ENCODE measurements at places on chromosomes 7 and 10.
A peak's percentile ranks its signal among the peaks of the same experiment; 100 is the strongest.

- DNase-seq, result peak; percentile 68
Observed at GRCh38 chr10:102831322-102832071, 5.7 kb downstream of the CYP17A1 start.

DNA sequence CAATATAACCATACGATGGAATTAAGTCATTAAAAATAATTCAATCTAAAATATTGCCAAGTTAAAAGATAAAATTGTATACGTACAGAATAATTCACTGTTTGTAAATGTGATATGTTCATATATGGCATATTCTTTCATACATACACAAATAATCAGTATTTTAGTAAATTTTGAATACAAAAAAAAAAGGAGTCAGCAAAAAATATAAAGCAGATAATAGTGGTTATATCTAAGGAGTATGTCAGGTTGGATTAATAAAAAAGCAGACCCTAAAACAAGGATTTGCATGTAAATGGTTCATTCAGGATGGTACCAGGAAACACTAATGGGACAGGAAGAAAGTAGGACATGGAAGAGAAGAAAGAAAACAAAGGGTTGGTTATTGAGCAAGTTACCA lies 59.5 kb downstream of the XPNPEP1 start:
- DNase-seq, result no peak

DNA sequence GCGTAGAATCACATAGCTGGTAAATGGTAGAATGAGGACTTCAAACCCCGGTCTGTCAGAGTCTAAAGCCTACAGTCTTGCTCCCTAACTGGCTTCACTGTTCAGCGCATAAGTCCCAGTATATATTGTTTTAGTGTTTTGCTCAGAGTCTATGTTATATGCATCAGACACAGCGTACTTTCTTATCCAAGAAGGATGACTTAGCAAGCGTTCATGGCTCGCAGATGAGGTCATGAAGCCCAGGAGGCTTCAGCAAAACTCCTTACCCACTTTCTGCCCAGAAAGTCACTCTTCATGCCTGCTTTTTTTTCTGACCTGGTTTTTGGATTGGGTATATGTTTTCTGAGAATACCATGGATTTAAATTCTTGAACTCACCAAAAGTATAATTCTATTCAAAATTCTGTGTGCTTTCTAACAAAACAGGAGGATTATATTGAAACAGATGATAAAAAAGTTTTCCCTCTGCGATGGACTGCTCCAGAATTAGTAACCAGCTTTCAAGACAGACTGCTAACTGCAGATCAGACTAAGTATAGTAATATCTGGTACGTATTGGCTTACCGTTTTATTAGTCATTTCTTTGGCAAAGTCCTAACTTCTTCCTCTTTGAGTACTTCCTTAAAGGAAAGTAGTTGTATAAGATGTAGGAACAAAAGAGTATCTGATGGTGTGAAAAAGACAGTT lies 24.6 kb upstream of the BHLHA15 start:
- DNase-seq, result peak; percentile 38

GRCh38 chr10:69962746-69963135 lies 89.9 kb upstream of the MACROH2A2 start:
- DNase-seq, result no peak

DNA sequence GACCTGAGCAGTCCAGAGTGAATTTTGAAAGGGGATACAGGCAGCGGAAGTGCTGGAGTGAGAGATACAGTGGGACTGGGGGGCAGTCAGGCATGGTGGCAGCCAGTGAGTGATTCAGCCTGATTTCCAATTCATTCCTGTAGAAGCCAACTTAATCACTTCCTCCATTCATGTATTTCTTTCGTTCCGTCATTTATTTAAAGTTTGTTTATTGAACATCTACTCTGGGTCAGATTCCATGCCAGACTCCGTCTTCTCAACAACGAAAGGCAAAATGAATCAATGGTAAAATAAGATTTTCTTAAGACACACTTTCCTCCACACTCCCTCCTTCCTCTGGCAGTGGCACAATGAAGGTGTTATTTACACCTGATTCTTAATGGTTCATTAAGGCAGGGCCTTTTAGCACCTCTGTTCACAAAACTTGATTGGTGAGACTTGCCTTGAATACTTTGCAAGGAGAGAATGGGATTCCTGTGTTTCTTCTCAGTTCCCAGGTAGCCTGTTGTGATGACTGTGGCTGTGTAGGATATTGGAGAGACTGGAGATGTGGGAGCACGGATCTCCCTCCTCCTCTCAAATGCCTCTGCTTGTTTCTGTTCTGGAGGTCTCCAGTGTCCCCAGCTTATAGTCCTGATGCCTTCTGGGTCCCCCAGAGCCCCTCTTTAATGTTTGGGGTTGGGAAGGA lies 27.9 kb downstream of the ADCYAP1R1 start:
- no peak for DNase-seq

GRCh38 chr10:77062381-77062780 lies 575.2 kb downstream of the KCNMA1 start:
- no peak for DNase-seq
